ENCODE measurements at places on chromosomes 12 and 14.

- peak; percentile 55 for DNase-seq
Measured at GRCh38 chr14:104976198-104977007, 1.8 kb downstream of the AHNAK2 start.

DNA sequence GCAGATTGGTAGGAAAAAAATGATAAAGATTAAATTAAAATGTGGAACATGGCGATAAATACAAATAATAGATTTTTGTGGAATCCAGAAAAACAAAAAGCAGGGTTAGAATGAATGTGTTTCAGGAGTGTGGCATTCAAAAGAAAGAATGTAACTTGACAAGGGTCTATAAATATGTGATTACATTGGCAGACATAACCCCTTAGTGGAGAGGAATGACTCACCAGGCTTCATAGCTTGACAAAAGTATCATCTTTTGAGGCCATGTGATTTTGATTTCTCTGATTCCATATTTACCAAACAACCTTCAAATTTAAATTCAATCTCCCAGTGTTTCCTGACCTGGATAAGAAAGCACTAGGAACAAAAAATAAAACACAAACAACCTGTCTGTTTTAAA is 24.4 kb upstream of the MGST1 start:
- DNase-seq, result no peak

- DNase-seq, result no peak
Measured at GRCh38 chr12:110533607-110534006, 31.5 kb downstream of the RAD9B start.

DNA sequence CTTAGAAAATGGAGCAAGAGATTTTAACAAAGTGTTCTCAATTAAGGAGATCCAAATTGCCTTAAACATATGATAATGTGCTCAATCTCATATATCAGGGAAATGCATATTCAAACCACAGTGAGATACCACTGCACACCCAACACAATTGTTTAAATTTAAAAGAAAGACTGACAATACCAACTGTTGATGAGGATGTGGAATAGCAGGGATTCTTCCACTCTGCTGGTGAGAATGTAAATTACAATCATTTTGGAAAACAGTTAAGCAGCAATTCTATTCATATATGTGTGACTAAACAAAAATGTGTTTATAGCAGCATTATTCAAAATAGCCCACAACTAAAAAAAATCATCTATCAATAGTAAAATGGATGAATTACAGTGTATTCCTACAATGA is 144.2 kb downstream of the KICS2 start:
- DNase-seq, result no peak

- DNase-seq, result no peak
Measured at GRCh38 chr14:85644211-85644610, 114.3 kb downstream of the FLRT2 start.

GRCh38 chr14:68248481-68249255 is 429.1 kb downstream of the RAD51B start:
- peak; percentile 86 for DNase-seq

GRCh38 chr14:52837451-52837850 is 46.0 kb upstream of the GNPNAT1 start:
- no peak for DNase-seq

DNA sequence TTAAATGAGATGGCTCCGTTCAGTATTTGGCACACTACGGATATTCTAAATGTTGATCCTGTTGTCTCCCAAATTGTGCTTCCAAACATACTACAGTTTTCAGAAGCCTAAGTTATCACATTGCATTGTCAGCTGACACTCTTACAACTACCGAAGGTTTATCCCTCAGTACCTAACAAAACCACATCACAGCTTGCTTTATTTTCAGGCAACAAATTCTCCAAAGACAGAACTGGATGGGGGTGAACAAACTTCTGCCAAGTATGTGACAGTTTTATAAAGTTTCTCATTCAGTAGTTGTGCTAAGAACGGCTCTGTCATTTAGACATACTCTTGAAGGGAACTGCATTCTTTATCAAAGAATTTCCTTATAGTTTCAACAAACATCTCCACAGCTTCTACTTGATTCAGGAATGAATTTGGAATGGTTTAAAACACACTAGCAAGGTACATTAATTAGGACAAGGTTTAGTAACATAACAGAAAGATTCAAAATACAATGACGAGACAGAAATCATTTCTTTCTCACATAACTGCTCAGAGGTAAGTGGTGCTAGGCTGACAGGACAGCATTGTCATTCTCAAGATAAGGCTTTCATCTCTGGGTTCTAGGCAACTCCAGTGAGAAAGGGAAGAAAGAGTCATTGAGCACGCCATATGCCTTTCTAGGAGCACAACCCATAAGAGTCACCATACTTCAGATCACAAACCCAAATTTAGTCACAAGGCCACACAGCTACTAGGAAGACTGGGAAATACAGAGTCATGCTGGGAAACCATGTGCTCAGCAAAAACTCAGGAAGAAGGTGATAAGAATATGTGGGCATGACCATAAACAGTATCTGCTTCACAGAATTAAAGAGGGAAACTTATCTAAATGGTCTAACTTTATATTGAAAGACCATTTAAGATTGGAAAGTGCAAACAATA is 100.7 kb downstream of the DUSP6 start:
- DNase-seq, result no peak

DNA sequence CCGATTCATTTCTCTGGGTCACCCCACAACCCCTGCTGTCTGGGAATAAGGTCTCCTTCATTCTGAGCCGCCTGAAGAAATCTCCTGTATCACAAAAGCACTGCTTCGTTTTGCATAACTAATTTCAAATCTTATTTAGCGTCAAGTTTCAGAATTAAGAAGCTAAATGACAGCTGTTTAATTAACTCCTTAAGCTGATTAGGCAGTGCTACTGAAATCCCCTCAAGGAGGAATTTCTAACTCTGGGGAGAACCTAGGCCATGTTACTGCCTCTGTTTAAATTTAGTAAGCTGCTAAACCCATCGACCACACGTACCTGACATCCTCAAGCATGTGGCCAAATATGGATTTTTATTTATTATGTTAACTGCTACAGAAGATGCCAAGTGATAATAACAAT is 373.6 kb downstream of the GLT1D1 start:
- DNase-seq, result no peak

- DNase-seq, result no peak
Measured at GRCh38 chr12:52009081-52009751, 2.5 kb downstream of the TAMALIN start.

DNA sequence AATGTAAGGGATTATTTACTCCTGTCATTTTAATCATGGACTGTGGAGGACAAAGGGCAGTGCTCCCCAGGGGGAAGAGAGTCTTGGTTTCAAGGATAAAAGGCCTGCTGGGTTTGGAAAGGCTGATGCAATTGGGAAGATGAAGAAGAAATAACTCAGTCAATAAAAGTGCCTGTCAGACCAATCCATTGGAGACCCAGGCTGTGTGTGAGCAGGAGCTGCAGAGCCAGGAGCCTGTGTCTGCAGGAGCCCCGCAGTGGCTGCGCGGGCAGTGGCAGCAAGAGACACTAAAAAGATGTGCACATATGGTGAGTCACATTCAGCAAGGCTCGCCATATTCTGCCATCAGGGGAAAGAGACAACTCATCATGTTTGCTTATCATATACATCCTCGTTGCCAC is 90.4 kb downstream of the CRACR2A start:
- no peak for DNase-seq

DNA sequence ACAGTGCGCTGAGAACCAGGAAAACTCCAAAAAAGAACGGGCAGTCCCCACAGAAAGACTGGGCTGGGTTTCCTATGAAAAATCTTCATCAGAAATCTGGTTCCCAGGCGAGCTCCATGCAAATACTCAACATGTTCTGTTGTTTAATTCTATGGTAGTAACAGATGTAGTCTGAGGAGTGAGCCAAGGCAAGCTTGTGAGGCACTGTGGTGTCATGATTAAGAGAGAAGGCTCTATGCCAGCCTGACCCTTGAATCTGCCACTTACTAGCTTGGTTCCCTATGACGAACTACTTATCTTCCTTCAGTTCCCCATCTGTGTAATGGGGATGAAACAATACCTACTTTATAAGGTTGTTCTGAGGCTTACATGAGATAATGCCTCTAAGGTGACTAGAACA is 10.7 kb downstream of the POMT2 start:
- DNase-seq, result no peak

- no peak for DNase-seq
Measured at GRCh38 chr12:20492251-20492760, 124.0 kb downstream of the PDE3A start.

- peak; percentile 85 for DNase-seq
Measured at GRCh38 chr12:54368709-54369596, 4.7 kb upstream of the GPR84 start.

- DNase-seq, result peak; percentile 30
Measured at GRCh38 chr14:67883717-67884116, 64.1 kb downstream of the RAD51B start.

DNA sequence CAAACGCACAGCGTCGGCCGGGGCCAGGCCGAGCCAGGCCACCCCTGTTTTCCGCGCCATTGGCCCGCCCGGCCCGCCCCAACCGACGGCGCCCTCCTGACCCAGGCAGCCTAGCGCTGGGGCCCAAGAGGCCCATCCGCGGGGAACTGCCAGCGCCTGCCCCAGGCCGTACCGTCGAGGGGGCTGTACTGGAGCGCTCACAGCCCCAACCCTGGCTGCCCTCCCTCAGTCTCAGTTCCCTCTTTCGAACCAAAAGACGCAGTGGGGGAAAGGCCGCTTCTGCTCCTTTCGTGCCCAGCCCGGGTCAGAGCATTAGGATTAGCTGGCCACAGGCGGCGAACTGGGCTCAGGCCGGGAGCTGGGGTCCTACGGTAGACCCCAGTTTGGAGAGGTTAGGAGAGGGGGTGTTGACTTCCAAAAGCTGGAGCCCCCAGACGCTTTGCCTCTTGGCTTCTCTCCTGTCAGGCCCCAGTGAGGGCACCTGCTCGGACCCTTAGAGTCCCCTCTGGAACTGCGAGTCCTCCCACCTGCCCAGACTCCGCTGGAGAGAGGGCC is 1.9 kb downstream of the NKX2-1 start:
- DNase-seq, result peak; percentile 82

GRCh38 chr12:120799243-120800045 is 73.8 kb downstream of the ACADS start:
- no peak for DNase-seq

DNA sequence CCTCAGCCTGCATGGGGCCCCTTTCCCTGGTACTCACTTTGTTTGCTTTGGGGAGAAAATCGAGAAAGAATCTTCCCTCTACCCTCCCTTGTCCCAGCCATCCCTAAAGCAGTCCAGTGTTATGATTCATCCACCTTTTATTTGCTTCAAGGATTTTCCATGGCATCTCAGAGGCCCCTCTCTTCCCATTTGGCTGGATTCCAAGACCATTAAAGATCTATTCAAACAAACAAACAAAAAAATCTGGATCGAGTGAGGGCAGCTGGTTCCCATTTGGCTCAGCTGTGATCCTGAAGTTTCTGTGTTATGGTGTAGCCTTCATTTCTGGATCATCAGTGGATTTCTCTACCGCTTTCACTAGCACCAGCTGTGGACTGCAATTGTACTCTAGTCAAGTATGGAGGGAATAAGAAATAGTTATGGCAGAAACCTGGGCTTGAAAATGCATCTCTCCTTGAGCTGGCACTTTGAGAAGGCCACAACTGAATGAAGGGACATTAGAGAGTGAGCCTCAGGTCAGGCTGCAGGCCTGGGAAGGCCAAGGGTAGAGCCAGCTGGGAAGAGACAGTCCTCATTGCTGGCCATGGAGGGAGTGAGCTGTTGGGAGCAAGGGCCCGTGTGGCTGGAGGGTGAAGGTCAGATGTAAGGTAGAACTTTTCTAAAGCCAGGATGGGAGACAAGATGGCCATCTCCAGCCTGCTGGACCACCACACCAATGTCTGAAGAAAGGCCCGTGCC is 13.7 kb downstream of the KRT71 start:
- peak; percentile 70 for DNase-seq

DNA sequence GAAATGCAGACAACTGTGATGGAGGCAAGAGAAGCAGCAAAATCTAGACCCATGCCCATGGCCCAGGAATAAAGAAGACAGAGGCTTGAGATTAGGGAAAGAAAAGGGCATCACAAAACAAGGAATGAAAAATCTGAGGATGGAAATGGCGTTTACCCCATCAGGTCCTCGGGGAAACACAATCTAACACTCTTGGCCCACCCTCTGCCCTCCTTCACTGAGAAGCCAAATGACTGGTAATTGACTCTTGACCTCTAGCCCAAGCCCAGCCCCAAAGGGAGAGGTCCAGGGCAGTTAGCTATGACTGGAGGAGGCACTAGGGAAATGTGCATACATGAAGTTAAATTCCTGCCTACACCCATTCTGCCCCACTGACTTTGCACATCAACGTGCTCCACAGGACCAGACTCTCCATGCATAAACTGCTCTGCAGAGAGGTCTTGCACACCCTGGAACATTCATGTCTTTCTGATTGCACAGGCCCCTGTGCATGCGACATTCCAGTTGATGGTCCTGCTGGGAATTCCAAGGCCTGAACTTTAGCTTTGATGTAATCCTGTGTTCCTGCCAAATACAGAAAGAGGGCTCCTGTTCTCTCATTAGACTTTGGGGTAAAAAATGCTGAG is 5.7 kb downstream of the ZFHX2 start:
- DNase-seq, result no peak

- no peak for DNase-seq
Measured at GRCh38 chr12:92332552-92332951, 186.9 kb upstream of the BTG1 start.

DNA sequence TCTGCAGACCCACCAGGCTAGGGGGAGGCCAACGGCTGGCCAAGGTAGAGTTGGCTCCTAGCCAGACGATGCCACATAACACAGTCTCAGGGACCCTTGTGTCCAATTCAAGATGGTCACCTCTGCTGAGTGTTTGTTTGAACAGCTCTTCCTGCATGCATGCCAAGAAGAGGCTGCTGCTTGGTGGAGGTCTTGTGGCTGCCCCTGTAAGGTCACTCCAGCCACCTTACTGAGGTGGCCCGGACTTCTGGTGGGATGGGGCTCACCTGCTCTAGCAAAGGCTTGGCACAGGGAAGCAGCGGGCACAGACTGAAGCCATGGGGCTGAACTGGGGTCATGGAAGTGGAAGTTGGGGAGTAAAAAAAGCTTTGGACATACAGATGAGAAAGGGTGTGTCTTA is 210.3 kb downstream of the GLT1D1 start:
- no peak for DNase-seq

DNA sequence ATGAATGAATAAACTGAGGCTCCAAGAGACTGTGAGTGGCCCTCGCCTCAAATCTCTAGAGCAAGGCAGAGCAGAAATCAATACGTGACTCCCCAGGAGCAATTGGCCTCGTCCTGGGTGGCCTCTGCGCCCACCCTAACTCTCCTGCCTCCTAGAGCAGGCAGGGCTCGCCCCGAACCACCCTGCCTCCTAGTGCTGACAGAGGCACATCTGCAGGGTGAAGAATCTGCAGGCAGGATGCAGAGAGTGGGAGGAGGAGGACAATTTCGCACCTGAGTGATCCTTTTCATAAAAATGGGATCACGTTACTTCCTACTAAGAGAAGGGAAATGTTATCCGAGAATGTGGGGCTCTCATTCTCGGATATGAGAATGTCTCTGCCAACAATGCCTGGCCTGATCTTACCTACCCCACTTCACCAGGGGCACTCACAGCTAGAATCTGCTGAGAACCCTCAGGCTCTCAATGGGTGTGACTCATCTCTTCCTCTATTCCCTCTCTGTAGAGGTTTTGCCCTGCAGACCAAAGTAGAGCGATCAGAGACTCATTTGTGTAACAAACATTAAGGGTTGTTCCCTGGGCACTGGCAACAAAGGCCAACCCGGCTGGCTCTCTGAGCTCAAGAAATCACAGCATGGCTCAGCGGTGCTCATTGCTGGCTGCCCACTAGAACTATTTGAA is 61.7 kb upstream of the BCL2L14 start:
- DNase-seq, result peak; percentile 86

- no peak for DNase-seq
Measured at GRCh38 chr14:51988221-51988620, 1.1 kb upstream of the RTRAF start.
